ENCODE measurements at places on chromosomes 13 and 19. TPM values are rescaled to one million over a fixed set of nuclear protein-coding genes. Genes with fewer than 3 reads are reported as not detected.

Gene DHDH
- polyA plus RNA-seq, result 19.7 TPM

DNA sequence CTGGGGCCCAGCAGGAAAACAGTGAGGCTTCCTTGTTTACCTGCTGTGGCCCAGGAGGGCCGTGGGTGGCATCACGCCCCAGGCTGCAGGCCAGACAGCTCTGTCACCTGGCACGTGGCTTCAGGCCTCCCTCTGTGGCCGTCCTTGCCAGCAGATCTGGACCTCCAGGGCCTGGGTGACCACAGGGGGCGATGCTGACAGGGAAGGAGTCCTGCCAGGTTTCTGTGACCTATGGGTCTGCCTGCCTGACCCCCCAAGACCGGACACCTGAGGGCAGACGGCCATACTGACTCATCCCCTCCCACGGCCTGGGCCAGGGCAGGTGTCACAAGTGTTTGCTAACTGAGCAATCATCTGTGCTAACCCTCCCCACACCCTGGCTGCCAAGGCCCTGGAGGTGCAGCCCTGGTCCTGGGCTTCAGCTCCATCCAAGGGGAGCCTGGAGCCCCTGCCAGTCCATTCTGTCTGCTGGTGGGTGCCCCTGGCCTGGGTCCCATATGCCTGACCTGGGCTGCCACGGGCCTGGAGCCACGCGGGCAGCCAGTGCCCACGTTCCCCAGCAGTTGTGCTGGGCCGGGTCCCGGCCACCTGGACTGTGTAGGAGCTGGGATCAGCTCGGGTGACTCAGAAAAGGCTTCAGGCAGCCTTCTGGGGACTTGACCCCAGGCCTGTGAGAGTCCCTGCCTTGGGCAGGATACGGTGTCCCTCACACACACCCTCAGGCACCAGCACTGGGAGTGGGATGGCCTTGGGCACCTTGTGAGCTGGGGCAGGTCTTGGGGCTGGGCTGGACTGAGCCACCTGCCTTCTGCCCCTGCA is 3.7 kb downstream of the CDC34 start:
- no peak overlapping the region for H3K27ac ChIP-seq
- DNase-seq, result no peak
- H3K27me3 ChIP-seq, result no peaks in the 10 kb centered on the region
- no peak overlapping the region for H3K4me3 ChIP-seq
- H3K4me1 ChIP-seq, result peaks cover 8% of the 10 kb centered on the region

Gene DACT3
- 7.1 TPM for polyA plus RNA-seq

GRCh38 chr19:35011737-35012682 is 11.9 kb downstream of the GRAMD1A start:
- no peak overlapping the region for H3K4me3 ChIP-seq
- peaks cover 3% of the 10 kb centered on the region for H3K4me1 ChIP-seq
- H3K36me3 ChIP-seq, result peaks cover 84% of the 10 kb centered on the region
- peak overlapping the region; percentile 38 for H3K27ac ChIP-seq
- H3K27me3 ChIP-seq, result no peaks in the 10 kb centered on the region
- DNase-seq, result no peak

DNA sequence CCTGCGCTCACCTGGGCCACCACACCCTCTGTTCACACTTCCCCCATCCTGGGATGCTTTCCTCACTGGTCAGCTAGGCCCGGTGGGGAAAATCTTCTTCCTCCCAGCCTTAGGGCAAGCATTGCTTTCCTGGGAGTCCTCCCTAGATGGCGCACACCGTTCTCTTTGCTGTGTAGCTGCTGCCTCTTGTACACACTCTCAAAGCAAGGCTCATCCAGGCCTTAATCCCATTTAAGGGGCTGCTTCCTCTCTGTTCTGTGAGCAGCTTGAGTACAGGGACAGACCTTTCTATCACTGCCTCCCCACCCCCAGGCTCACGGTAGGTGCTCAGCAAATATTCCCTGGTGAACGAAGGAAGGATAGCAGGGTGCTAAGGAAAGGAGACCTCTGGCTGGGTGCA is 11.1 kb downstream of the SLC7A10 start:
- no peak overlapping the region for H3K27ac ChIP-seq
- H3K4me3 ChIP-seq, result no peak overlapping the region
- no peaks in the 10 kb centered on the region for H3K4me1 ChIP-seq
- no peaks in the 10 kb centered on the region for H3K27me3 ChIP-seq

DNA sequence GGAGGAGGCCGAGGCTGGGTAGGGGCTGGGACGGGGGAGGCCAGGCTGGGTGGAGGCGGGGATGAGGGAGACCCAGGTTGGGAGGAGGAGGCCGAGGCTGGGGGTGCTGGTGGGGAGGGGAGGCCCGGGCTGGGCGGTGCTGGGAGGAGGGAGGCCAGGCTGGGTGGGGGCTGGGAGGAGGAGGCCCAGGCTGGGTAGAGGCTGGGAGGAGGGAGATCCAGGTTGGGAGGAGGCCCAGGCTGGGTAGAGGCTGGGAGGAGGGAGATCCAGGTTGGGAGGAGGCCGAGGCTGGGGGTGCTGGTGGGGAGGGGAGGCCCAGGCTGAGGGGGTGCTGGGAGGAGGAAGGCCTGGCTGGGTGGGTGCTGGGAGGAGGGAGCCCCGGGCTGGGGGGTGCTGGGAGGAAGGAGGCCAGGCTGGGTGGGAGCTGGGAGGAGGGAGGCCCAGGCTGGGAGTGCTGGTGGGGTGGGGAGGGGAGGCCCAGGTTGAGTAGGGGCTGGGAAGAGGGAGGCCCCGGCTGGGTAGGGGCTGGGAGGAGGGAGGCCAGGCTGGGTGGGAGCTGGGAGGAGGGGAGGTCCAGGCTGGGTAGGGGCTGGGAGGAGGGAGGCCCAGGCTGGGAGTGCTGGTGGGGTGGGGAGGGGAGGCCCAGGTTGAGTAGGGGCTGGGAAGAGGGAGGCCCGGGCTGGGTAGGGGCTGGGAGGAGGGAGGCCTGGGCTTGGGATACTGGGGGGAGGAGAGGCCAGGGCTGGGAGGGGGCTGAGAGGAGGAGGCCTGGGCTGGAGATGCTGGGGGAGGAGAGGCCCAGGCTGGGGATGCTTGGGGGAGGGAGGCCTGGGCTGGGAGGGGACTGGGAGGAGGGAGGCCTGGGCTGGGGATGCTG is 10.7 kb downstream of the TPGS1 start:
- DNase-seq, result no peak
- no peaks in the 10 kb centered on the region for H3K27me3 ChIP-seq
- no peak overlapping the region for H3K27ac ChIP-seq
- H3K36me3 ChIP-seq, result no peaks in the 10 kb centered on the region

Gene IQCN
- polyA plus RNA-seq, result 4.5 TPM

Gene C19orf85
- polyA plus RNA-seq, result not detected

GRCh38 chr19:14315433-14315832 is 65.8 kb upstream of the ADGRE5 start:
- no peaks in the 10 kb centered on the region for H3K36me3 ChIP-seq
- no peaks in the 10 kb centered on the region for H3K4me1 ChIP-seq
- no peak overlapping the region for H3K4me3 ChIP-seq
- DNase-seq, result no peak
- no peak overlapping the region for H3K27ac ChIP-seq

DNA sequence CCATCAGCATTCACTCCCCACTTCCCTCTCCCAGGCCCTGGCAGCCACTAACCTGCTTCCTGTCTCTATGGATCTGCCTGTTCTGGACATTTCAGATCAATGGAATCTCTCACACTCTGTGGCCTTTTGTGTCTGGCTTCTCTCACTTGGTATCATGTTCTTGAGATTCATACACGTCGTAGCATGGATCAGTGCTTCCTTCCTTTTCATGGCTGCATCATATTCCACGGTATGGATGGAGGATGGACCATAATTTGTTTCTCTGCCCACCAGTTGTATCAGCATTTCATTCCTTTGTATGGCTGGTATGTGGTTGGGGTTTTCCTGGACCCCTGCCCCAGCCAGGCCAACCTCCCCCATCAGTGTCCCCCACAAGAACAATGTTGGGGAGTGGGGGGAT is 36.2 kb downstream of the MYO9B start:
- DNase-seq, result no peak
- H3K27ac ChIP-seq, result no peak overlapping the region
- peaks cover 74% of the 10 kb centered on the region for H3K36me3 ChIP-seq
- H3K4me3 ChIP-seq, result no peak overlapping the region
- no peaks in the 10 kb centered on the region for H3K4me1 ChIP-seq

Gene ZSCAN1
- 0.21 TPM for polyA plus RNA-seq
